Activated naive CD8-positive, alpha-beta T cell treated with anti-CD3 and anti-CD28 coated beads, Interleukin-2, amount 10 ng/mL, durations not matched to agents 7 days and 5 days (primary cell): ENCODE measurements at places on chromosomes 5 and 9. TPM values are rescaled to one million over a fixed set of nuclear protein-coding genes. Genes with fewer than 3 reads are reported as not detected.

RICTOR gene
- 64.8 TPM for total RNA-seq

GRCh38 chr9:3137347-3137695, 293.4 kb upstream of the PUM3 start:
- no peak for DNase-seq
- no peaks in the 10 kb centered on the region for H3K36me3 ChIP-seq
- H3K27me3 ChIP-seq = peaks cover 12% of the 10 kb centered on the region
- no peak overlapping the region for H3K27ac ChIP-seq

DNA sequence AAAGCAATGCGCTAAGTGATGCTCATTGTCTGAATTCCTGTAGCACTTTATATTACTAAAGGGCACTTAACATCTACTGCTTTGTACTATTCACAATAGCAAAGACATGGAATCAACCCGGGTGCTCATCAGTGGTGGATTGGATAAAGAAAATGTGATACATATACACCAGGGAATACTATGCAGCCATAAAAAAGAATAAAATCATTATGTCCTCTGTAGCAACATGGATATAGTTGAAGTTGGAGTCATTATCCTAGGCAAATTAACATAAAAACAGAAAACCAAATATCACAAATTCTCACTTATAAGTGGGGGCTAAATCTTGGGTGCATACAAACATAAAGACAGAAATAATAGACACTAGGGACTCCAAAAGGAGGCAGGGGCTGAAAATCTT, 308.3 kb downstream of the TRPM3 start:
- no peak for DNase-seq
- H3K4me1 ChIP-seq = no peaks in the 10 kb centered on the region
- no peaks in the 10 kb centered on the region for H3K36me3 ChIP-seq
- peaks cover 8% of the 10 kb centered on the region for H3K27me3 ChIP-seq

DNA sequence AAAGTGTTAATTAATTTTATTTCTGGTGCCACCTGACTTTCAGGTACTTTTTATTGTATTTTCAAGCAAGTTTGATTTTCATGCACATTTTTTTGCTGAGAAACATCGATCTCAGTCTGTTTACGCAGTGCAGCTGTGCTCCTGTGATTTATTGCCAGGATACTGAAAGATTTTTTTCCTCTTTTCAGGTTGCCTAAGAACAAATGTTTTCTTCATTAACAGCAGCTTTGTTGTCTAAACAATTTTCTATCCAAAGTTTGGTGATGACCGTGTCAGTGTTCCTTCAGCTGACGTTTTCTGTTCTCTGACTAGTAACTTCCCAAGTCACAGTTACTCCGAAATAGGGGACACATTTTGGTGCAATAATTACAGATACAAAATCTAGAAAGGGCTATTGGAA, 78.1 kb downstream of the VCAN start:
- H3K4me3 ChIP-seq = no peak overlapping the region
- DNase-seq = no peak
- H3K27ac ChIP-seq = no peak overlapping the region
- no peaks in the 10 kb centered on the region for H3K4me1 ChIP-seq
- peaks cover 9% of the 10 kb centered on the region for H3K27me3 ChIP-seq
- H3K36me3 ChIP-seq = no peaks in the 10 kb centered on the region

SLC38A9 gene
- total RNA-seq = 25.6 TPM

GRCh38 chr9:84731696-84732095, 62.2 kb downstream of the NTRK2 start:
- no peaks in the 10 kb centered on the region for H3K27me3 ChIP-seq
- no peak overlapping the region for H3K27ac ChIP-seq
- no peak for DNase-seq
- H3K4me3 ChIP-seq = no peak overlapping the region

DNA sequence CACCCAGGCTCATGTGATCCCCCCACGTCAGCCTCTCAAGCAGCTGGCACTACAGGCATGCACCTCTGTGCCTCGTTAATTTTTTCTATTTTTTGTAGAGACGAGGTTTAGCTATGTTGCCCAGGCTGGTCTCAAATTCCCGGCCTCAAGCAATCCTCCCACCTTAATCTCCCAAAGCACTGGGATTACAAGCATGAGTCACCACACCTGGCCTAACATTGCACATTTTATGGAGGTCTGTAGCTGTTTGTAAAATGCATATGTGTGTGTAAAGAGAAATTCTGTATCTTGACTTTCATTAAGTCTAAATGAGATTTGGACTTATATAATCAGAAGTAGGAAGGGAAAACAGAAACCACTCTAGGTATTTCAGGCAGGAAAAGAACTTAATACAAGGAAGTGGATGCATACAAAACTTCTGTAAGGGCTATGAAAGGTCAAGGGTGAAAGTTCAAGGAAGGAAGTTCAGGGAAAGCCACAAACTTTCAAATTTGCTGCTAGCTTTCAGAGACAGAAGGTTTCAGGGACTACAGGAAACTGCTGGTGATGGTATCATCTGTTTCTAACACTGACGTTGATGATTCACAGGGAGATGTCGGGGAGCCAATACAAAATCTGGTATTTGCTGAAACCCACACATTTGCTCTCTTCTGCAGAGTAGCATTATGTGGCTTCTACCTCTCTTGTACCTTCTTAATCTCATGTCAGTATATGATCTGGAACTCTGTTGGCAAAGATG, 209.4 kb downstream of the PIK3R1 start:
- H3K27me3 ChIP-seq = no peaks in the 10 kb centered on the region
- no peaks in the 10 kb centered on the region for H3K36me3 ChIP-seq
- peak overlapping the region; percentile 28 for H3K4me3 ChIP-seq

UCK1 gene
- 38.8 TPM for total RNA-seq

ORM2 gene
- total RNA-seq = not detected

GRCh38 chr9:105128908-105129600, 115.4 kb upstream of the SLC44A1 start:
- peaks cover 5% of the 10 kb centered on the region for H3K36me3 ChIP-seq
- H3K4me3 ChIP-seq = peak overlapping the region; percentile 0
- DNase-seq = no peak
- peaks cover 37% of the 10 kb centered on the region for H3K27me3 ChIP-seq

FST gene
- not detected for total RNA-seq

FOXD4L5 gene
- total RNA-seq = 0.43 TPM

- no peaks in the 10 kb centered on the region for H3K36me3 ChIP-seq
- no peak overlapping the region for H3K27ac ChIP-seq
- H3K4me3 ChIP-seq = no peak overlapping the region
- H3K4me1 ChIP-seq = no peaks in the 10 kb centered on the region
- no peak for DNase-seq
Observed at GRCh38 chr5:125367702-125368101, 621.3 kb upstream of the ZNF608 start.

GRCh38 chr5:66118304-66118703, 25.8 kb upstream of the SREK1 start:
- H3K36me3 ChIP-seq = no peaks in the 10 kb centered on the region
- DNase-seq = no peak
- H3K27me3 ChIP-seq = no peaks in the 10 kb centered on the region
- H3K4me1 ChIP-seq = no peaks in the 10 kb centered on the region
- H3K4me3 ChIP-seq = no peak overlapping the region

PCDHB10 gene
- total RNA-seq = not detected
